ENCODE measurements at places on chromosomes 7 and 10. TPM values are rescaled to one million over a fixed set of nuclear protein-coding genes. Genes with fewer than 3 reads are reported as not detected.

- no peak for DNase-seq
These were observed 44.0 kb downstream of the GBF1 start for GRCh38 chr10:102289356-102289755.

DNA sequence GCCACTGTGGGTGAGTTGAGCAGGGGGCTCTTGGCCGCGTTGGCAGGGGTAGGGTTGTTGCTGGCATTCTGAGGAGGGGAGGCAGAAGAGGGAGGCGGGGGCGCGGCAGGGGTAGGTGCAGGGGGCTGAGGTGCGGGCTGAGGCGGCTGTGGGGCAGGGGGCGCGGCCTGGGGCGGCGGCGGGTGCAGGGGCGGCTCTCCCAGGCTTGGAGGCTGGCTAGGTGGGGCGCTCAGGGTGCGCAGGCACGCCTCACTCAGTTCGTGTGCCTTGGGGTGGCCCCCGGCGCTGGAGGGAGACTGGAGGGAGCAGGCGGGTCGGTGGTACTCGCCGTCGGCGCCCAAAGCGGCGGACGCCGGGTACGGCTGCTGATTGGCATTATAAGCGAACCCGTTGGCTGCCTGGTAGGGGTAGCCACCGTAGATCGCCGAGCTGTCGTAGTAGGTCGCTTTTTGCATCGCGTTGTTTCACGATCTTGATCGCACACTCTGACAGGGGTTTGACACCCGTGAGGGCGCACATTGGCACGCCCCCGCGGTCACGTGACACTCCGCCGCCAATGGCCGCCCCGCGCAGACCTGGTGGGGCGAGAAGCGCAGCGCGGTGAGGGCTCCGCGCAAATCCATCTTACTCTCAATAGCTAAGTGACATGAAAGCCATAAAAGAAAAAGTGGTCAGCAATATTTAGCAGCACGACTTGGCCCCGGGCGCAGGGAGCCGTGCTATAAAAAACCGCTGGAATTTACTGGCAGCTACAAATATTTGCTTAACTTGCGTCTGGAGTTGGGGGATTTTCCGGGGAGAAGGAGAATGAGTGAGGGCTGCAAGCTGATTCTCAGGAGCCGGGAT, 7.9 kb upstream of the HOXA2 start:
- peak; percentile 83 for DNase-seq

CALML5 gene
- not detected for total RNA-seq

DNA sequence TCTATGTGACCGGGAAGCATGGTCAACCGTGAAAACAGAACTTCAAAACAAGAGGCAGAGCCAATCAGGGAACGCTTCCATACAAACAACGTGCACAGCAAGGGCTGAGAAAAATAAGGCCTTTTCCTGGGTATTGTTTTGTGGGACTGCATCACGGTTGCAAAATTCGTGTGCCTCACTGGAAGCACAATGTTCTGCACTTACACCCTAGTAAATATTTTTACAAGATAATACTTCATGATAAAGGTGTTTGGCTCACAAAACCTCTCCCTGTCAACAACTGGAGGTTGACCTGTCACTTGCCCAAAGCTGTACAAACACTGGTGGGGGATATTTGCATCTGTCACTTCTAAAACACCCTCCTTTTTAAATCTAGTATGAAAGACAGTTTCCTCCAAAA, 37.0 kb downstream of the KLF6 start:
- no peak for DNase-seq

GDF2 gene
- not detected for total RNA-seq

EFCAB10 gene
- 0.50 TPM for total RNA-seq

C10orf90 gene
- total RNA-seq, result 0.33 TPM

- no peak for DNase-seq
These were observed 109.4 kb downstream of the PRKAG2 start for GRCh38 chr7:151767557-151767956.

DNA sequence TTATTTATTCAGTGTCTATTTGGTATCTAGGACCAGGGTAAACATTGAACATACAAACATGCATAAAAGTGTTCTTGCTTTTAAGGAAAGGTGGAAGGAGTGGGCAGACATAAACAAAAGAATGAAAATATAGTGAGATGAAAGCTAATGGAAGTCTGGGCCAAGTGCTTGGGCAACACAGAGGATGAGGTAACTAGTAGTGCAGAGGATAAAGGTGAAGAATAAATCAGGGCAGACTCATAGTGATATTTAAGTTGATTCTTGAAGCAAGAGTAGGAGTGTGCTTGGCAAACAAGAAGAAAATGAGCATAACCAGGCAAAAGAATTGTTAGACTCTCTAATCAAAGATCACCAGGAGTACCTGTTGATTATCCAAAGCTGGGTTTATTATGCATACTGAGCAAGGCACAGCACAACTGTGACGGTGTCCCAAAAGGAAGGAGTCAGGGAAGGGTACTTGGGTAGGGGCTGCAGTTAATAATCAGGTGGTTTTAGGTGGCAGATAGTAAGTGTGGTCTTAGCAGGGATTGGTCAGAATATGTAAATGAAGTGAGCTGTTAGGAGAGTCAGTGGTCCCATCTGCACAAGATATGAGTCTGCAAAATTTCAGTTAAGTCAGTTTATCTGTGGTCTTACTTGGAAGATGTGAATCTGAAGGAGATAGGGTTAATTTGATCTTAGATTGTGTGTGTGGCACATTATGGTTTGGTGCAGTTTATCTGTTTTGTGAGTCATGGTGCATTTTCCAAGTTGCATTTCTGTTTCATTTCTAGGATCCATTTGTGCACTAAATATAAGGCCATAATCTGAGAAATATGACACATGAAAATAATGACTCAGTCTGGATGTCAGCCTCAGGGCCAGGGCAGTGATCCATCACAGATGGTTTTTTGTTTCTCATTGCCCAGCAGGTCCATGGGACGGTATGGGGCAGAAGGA, 30.6 kb upstream of the TAX1BP1 start:
- no peak for DNase-seq

GRCh38 chr7:82175319-82175718, 268.3 kb downstream of the CACNA2D1 start:
- DNase-seq, result no peak

DNA sequence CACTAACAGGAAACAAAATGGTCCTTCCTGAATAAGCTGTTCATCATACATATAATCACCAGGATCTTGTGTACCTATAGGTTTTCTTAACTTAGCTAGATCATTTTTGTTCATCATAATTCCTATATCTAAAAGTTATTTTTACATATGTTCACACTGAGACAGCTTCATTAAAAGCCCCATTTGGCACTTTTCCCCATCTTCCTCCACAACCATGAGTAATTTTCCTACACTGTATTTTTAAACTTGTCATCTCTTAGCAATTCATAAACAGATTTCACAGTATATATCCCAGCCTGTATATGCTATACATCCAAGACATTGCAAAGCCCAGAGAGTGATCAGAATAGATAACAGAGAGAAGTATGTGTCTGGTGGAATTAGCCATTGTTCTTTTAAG, 28.3 kb downstream of the ZNF365 start:
- no peak for DNase-seq

DNA sequence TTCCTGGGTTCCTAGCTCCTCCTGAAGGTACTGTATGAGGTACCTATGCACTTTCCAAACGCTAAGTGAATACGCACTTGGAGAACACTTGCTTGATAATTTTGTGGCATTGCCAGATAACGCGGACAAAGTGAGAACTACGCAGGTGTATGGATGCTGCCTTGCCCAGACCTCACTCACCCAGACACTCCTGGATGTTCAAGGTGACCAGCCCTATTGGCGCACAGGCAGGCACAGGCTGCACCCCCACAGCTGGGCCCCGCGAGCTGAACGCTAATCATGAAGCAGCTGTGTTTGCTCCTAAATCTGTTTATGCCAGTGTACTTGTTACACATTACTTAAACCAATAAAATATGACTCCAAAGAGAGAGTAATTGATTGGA, 27.3 kb downstream of the DIP2C start:
- no peak for DNase-seq

- DNase-seq, result no peak
These were observed 265.0 kb downstream of the MAD1L1 start for GRCh38 chr7:1967512-1968396.

NPTX2 gene
- 1.3 TPM for total RNA-seq

- no peak for DNase-seq
These were observed 217.1 kb downstream of the PHTF2 start for GRCh38 chr7:78015574-78016260.

POP7 gene
- total RNA-seq, result 51.7 TPM

All from endodermal cell (in vitro differentiated cells).